ENCODE measurements at places on chromosomes 3 and 15.

GRCh38 chr15:46301291-46301690, 666.5 kb downstream of the SQOR start:
- H3K27ac ChIP-seq, result no peak overlapping the region
- no peaks in the 10 kb centered on the region for H3K27me3 ChIP-seq
- H3K4me1 ChIP-seq, result no peaks in the 10 kb centered on the region
- H3K4me3 ChIP-seq, result no peak overlapping the region
- H3K36me3 ChIP-seq, result no peaks in the 10 kb centered on the region

DNA sequence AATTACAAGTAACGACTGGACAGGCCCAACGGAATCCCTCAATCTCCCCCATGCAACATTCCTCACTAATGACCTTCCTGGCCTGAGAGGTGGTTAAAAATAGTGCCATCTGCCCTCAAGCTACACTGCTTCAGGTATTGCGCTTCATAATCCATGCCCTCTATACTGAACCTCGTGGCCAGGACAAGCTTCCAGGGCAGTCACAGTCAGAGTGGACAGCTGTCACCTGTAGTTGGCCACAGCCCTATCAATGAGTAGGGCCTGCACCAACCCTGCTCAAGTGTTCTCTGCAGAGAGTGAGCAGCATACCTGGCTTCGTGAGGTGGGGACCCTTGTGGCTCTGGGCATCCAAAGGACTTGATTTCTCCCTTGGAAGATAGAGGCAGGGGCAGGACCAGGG, 46.9 kb upstream of the SEMA4B start:
- no peak for DNase-seq
- peaks cover 24% of the 10 kb centered on the region for H3K4me1 ChIP-seq
- peaks cover 2% of the 10 kb centered on the region for H3K27me3 ChIP-seq
- H3K4me3 ChIP-seq, result no peak overlapping the region
- no peaks in the 10 kb centered on the region for H3K36me3 ChIP-seq

DNA sequence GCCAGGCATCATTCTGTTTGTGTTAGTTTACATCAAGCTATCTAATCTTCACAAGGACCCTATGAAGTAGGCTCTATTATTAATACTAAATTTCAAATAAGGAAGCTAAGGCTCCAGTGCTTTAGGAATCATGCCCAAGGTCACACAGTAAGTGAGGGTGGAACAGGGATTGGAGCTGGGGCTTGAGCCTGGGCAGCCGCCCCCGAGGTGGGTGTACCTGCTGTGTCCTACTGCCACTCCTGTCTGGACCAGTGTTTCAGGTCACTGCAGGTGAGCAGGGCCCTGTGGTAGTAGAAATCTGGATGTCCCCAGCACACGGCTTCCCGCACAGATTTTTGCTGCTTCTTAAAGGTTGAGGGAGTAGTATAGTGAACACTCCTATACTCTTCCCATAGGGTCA, 6.5 kb downstream of the KLF13 start:
- H3K27me3 ChIP-seq, result no peaks in the 10 kb centered on the region
- peaks cover 15% of the 10 kb centered on the region for H3K36me3 ChIP-seq
- no peak overlapping the region for H3K27ac ChIP-seq
- peaks cover 96% of the 10 kb centered on the region for H3K4me1 ChIP-seq

DNA sequence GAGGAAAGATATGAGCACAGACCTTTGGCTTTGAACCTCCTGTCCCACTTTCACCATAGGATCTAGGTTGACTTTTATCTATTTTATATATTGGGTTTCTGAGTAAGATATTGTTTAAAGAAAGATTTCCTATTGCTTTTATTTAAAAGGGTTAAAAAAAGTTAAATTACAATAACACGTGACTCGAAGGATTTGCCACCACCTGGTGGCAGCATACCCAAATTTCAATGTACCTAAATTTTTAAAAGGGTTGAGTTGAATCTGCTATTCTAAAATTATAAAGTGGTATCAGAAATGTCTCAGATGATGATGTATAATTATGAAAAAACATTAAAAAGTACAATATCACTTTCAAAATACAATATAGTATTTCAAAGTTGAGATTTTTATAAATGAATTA, 368.4 kb downstream of the MECOM start:
- no peaks in the 10 kb centered on the region for H3K4me1 ChIP-seq
- no peak overlapping the region for H3K27ac ChIP-seq
- DNase-seq, result no peak
- H3K36me3 ChIP-seq, result no peaks in the 10 kb centered on the region
- H3K4me3 ChIP-seq, result no peak overlapping the region

GRCh38 chr3:173615661-173616060, 218.1 kb downstream of the NLGN1 start:
- H3K4me3 ChIP-seq, result no peak overlapping the region
- no peak overlapping the region for H3K27ac ChIP-seq
- H3K36me3 ChIP-seq, result no peaks in the 10 kb centered on the region
- DNase-seq, result no peak
- no peaks in the 10 kb centered on the region for H3K4me1 ChIP-seq

DNA sequence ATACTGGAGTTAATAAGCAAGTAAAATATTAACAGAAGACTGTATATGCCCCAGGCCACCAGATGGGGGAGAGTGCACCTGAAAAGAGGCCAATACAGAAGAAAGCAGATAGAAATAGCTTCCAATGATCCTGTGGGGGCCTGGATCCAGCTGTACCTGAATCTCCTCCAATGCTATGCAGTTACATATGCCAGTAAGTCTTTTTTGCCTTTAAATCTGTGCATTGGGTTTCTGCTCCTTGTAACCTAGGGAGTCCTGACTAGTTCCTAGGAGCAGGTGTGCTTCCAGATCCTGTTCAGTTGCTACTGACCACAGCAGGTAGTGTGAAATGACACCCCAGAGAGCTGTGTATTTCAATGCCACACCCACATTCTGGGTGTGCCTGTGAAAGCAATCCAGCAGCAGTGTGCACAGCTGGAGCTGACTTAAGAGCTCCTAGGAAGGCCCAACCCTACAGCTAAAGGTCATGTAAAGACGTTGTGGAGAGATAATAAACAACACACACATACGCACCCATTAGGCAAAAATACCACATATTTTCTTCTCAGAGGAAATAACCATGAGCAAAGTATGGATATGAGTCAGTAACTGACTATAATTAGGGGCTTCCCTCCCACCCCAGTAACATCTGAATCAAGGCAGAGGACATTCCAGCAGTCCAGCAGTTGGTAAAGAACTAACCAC, 62.2 kb upstream of the AKAP13 start:
- peaks cover 59% of the 10 kb centered on the region for H3K4me1 ChIP-seq
- H3K27me3 ChIP-seq, result no peaks in the 10 kb centered on the region
- H3K27ac ChIP-seq, result peak overlapping the region; percentile 87
- peak; percentile 41 for DNase-seq
- peak overlapping the region; percentile 38 for H3K4me3 ChIP-seq

DNA sequence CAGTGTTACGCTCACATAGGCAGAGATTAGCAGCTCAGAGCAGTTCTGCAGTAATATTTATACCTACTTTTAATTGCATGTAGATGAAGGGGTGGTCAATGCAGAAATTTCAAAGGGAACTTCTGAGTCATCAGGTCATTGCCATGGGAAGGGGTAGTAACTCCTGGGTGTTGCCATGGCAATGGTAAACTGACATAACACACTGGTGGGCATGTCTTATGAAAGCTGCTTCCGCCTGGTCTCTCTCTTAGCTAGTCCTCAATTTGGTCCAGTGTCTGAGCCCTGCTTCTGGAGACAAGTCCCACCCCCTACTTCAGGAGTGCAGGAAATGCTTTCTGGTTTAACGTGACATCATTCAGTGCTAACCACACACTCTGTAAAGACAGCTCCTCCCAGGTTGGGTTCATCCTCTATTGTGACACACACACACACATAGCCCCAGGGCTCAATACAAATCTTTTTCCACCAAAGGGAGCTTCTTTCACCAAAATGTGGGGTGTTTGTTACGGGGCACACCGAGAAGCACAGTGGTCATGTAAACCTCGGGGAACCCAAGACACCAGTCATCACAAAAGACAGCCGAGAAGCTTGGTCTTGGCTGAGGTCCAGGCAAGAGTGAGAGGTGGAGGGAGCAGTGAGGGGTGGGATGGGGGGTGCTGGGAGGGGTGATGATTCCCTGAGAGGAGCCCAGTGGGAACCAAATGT, 74.5 kb downstream of the TLE3 start:
- peaks cover 21% of the 10 kb centered on the region for H3K27me3 ChIP-seq
- peak; percentile 64 for DNase-seq
- peaks cover 1% of the 10 kb centered on the region for H3K36me3 ChIP-seq
- H3K27ac ChIP-seq, result peak overlapping the region; percentile 86
- H3K4me1 ChIP-seq, result peaks cover 19% of the 10 kb centered on the region
- H3K4me3 ChIP-seq, result peak overlapping the region; percentile 65

DNA sequence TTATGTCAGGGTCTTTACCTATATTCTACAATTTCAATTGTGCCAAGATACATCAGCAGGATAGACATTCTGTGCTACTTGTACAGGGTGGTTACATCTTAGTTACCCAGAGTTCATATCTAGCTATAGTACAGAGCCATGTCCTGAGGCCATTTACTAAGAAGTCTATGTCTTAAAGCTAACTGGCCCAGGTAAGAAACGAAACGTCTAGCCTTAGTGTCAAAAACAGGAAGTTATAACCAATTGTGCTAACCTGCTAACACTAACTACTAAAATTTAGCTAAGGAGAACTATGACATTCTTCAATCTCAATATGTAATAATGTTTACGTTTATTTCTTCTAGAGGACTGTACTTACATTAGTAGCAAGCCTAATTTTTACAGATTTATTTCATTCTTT, 717.2 kb upstream of the UBE2E2 start:
- no peak overlapping the region for H3K27ac ChIP-seq
- DNase-seq, result no peak
- no peak overlapping the region for H3K4me3 ChIP-seq
- H3K4me1 ChIP-seq, result no peaks in the 10 kb centered on the region
- no peaks in the 10 kb centered on the region for H3K27me3 ChIP-seq
- no peaks in the 10 kb centered on the region for H3K36me3 ChIP-seq

GRCh38 chr3:72343078-72343477, 505.2 kb downstream of the SHQ1 start:
- H3K27me3 ChIP-seq, result no peaks in the 10 kb centered on the region
- no peak for DNase-seq
- peaks cover 67% of the 10 kb centered on the region for H3K4me1 ChIP-seq
- H3K27ac ChIP-seq, result peak overlapping the region; percentile 25

- H3K27me3 ChIP-seq, result no peaks in the 10 kb centered on the region
- no peak overlapping the region for H3K4me3 ChIP-seq
- no peaks in the 10 kb centered on the region for H3K36me3 ChIP-seq
- no peak for DNase-seq
- H3K27ac ChIP-seq, result no peak overlapping the region
Measured at GRCh38 chr3:192490720-192491119, 236.6 kb downstream of the FGF12 start.

GRCh38 chr3:127625821-127626220, 3.2 kb upstream of the PODXL2 start:
- H3K4me3 ChIP-seq, result no peak overlapping the region
- DNase-seq, result no peak
- H3K27ac ChIP-seq, result no peak overlapping the region
- peaks cover 43% of the 10 kb centered on the region for H3K27me3 ChIP-seq

GRCh38 chr3:48656841-48657281, 5.8 kb downstream of the CELSR3 start:
- peaks cover 4% of the 10 kb centered on the region for H3K36me3 ChIP-seq
- peaks cover 6% of the 10 kb centered on the region for H3K27me3 ChIP-seq
- peak overlapping the region; percentile 76 for H3K4me3 ChIP-seq
- peak overlapping the region; percentile 79 for H3K27ac ChIP-seq
- DNase-seq, result no peak

DNA sequence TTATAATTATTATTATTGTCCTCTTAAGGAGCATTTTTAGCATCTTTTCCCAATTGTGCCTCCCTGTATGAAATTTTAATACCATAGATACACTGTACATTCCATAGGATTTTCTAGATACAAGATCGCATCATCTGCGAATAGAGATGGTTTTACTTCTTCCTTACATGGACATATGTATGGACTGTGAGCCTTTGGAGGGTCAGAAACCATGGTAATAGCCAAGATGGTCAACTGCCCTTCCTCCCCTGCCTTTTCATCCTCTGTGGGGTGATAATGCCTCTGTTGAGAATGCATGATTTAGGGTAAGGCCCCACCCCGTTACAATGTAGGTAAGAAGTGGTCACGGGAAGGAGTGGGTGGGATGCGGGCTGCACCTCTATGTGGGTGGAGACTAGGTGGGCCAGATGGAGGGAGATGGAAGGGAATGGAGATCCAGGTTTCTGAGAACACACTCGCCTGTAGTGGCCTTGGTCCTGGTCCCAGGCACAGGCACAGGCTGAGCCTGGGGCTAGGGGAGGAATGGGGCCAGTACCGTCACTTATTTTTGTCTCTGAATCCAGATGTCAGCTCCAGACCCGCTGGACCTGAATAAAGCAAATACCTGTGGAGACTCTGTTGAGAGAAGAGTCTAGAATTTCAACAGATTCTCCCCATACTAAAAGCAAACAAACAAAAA, 31.7 kb downstream of the GOLGA6A start:
- H3K4me1 ChIP-seq, result peaks cover 18% of the 10 kb centered on the region
- H3K36me3 ChIP-seq, result peaks cover 5% of the 10 kb centered on the region
- peak overlapping the region; percentile 48 for H3K27ac ChIP-seq
- H3K4me3 ChIP-seq, result no peak overlapping the region
- no peaks in the 10 kb centered on the region for H3K27me3 ChIP-seq
- DNase-seq, result no peak

- no peak for DNase-seq
- no peak overlapping the region for H3K4me3 ChIP-seq
- H3K27me3 ChIP-seq, result no peaks in the 10 kb centered on the region
- peaks cover 8% of the 10 kb centered on the region for H3K36me3 ChIP-seq
Measured at GRCh38 chr3:58261954-58262666, 24.5 kb downstream of the ABHD6 start.

GRCh38 chr3:65616563-65616962, 422.2 kb downstream of the MAGI1 start:
- H3K36me3 ChIP-seq, result no peaks in the 10 kb centered on the region
- no peak overlapping the region for H3K4me3 ChIP-seq
- H3K27ac ChIP-seq, result no peak overlapping the region
- no peak for DNase-seq
- no peaks in the 10 kb centered on the region for H3K4me1 ChIP-seq
- H3K27me3 ChIP-seq, result no peaks in the 10 kb centered on the region

GRCh38 chr3:116254541-116254940, 190.7 kb downstream of the LSAMP start:
- DNase-seq, result no peak
- H3K4me3 ChIP-seq, result no peak overlapping the region
- no peaks in the 10 kb centered on the region for H3K36me3 ChIP-seq
- no peaks in the 10 kb centered on the region for H3K4me1 ChIP-seq
- no peak overlapping the region for H3K27ac ChIP-seq

DNA sequence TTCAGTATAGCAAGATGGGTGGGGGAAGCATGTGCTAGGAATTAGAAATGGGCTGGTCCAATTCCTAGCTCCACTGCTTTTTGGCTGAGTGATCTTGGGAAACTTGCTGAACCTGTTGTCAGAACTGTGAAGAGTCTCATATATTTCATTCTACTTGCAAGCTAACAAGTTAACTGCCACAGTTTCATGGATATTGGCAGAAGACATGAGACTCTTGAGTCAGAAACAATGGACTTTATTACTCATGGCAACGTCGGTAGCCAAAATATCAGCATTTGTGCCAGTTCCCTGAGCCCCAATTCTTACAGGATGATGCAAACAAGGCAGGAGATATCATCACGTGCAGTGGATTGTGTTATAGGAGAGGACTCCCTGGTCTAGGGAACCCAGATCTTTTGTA, 26.6 kb upstream of the PLAAT1 start:
- no peak overlapping the region for H3K4me3 ChIP-seq
- no peak for DNase-seq
- no peaks in the 10 kb centered on the region for H3K4me1 ChIP-seq
- H3K27ac ChIP-seq, result no peak overlapping the region

Measured in activated T-helper 1 cell treated with anti-CD3 and anti-CD28 coated beads, Interleukin-12 subunit alpha, Interleukin-12 subunit beta, Interleukin-2, Interleukin-4 antibody, amounts not matched to agents 30 ng/mL and 10 ng/mL and 1 ng/mL, durations not matched to agents 14 hours and 24 hours and 36 hours (primary cell).